ENCODE measurements at places on chromosomes 11 and 22. TPM values are rescaled to one million over a fixed set of nuclear protein-coding genes. Genes with fewer than 3 reads are reported as not detected.

Gene MFRP
- polyA plus RNA-seq: not detected

Gene RIBC2
- 1.8 TPM for polyA plus RNA-seq

Gene RAG2
- polyA plus RNA-seq: not detected

Gene MPZL3
- polyA plus RNA-seq: 1.3 TPM

Gene RNF121
- polyA plus RNA-seq: 7.8 TPM

Gene YAP1
- polyA plus RNA-seq: 19.5 TPM

Gene ALDH3B1
- 0.52 TPM for polyA plus RNA-seq

Gene TEX54
- 1.3 TPM for polyA plus RNA-seq

Gene PKNOX2
- polyA plus RNA-seq: 0.35 TPM

Gene PRR33
- polyA plus RNA-seq: not detected

Gene NF2
- 15.0 TPM for polyA plus RNA-seq

Gene SLCO2B1
- polyA plus RNA-seq: 0.03 TPM

Gene MMP13
- not detected for polyA plus RNA-seq

Gene QSER1
- 29.5 TPM for polyA plus RNA-seq

Gene FJX1
- 9.4 TPM for polyA plus RNA-seq

Gene DRG1
- polyA plus RNA-seq: 78.1 TPM

Gene MARK2
- polyA plus RNA-seq: 18.7 TPM

Gene APOBEC3B
- 9.2 TPM for polyA plus RNA-seq

Gene PRG3
- not detected for polyA plus RNA-seq

Gene LRP4
- polyA plus RNA-seq: 6.0 TPM

Gene SLC5A4
- polyA plus RNA-seq: 0.16 TPM

Gene IGSF9B
- 8.7 TPM for polyA plus RNA-seq

Gene PLAAT4
- polyA plus RNA-seq: 4.6 TPM

Gene CSF2RB
- polyA plus RNA-seq: not detected

Gene SPI1
- polyA plus RNA-seq: 0.23 TPM

Gene SLN
- polyA plus RNA-seq: not detected

All from GM23338 (cell line).